ENCODE measurements at places on chromosomes 16 and 17.

DNA sequence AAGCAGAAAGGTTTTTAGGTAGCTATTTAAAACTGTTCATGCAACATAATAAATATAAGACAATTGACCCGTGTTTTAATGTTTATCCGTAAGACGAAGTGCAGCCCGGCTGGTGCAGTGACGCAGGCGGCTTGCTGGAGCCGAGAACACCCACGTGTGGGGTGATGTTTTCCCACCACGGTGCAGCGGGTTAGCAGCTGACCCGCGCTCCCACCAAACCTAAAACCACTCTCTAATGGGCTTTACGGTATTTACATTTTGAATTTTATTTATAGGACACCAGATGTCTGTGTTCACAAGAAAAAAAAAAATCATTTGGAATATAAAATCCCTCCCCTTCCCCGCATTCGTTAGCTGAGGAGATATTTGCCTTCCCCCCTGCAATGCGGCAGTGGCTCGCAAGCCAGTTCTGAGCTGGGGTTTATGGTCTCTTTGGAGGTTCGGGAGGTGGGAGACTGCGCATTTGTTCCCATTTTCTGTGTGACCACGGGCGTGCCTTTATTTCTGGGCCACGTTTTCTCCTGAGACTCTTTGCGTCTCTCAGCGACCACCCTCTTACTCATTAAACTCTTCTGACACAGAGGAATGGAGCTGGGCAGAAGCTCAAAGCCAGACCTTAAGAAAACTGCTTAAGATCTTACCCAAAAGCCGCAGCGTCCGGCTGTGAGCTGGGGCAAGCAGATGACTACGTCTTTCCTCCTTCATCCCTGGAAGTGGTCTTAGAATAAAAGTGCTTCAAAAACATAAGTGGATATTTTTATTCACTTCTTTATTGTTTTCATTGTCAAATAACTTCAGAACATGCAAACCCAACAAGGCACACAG lies 301.1 kb downstream of the IRF8 start:
- DNase-seq = no peak

DNA sequence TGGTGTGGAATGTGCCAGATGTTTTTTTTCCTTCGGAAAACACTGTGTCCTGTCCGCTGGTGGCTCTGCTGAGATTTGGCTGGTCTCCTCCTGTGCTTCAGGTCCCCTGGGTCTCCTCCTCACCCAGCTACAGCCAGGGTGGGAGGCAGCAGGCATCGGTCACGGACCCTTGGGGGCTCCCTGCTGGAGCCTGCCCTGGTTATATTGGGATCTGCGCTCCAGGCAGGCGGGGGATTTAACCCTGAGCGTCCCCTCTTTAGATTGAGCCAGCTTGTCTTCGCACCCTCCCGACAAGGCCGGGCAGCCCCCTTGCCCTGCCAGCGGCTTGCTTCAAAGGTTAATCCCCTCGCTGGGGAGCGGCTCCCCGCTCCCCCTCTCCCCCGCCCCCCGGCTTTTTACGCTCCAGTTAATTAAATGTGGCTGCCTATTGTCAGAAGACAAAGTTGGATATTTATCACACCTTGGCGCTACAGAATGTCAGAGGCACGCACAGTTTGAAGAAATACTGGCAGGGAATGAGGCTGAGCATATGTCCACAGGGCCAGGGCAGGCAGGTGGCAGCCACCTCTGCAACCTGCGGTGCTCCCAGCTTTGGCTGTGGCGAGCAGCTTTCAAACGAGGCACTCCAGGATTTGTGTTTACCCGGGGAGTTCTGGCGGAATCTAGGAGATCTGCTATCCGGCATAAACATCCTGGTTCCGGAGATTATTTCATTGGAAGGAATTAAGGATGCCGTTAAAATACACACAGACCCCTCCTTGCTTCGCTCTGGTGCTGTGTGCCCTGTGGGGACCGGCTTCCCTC lies 38.2 kb upstream of the GSE1 start:
- DNase-seq = no peak

DNA sequence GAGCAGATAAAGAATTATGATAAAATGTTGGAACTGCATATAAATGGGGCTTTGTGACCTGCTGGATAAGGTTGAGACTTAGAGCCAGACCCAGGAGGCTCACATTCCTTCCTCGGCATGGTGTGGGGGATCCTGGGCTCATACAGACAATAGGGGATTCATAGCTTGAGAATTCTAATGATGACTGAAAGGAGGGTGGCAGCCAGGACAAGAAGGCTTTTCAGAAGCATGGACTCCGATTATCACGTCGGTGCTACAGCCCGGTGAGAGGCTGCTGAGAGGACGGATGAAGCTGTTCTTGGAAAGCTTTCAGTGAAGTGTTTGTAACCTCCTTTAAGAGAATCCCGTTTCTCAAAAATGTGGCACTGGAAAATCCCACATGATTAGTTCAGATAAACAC lies 167.2 kb downstream of the ANKFN1 start:
- peak; percentile 67 for DNase-seq

DNA sequence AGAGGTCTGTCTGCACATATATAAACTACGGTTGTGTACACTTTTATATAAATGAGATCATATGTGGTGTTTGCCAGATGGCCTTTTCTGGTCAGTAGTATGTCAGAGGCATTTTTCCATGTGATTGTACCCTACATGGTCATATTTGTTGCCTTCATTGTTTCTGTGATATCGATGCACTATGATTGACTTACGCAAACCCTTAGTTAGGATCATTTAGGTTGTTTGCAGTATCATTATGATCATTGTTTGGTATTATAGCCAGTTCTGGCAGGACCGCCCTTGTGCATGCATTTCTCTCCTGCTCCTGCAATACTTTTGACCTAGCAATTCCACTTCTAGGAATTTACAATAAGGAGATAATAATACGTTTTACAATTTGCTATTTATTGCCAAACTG lies 169.1 kb downstream of the MSI2 start:
- DNase-seq = no peak

- DNase-seq = no peak
Observed at GRCh38 chr16:50627419-50627818, 53.7 kb downstream of the SNX20 start.

DNA sequence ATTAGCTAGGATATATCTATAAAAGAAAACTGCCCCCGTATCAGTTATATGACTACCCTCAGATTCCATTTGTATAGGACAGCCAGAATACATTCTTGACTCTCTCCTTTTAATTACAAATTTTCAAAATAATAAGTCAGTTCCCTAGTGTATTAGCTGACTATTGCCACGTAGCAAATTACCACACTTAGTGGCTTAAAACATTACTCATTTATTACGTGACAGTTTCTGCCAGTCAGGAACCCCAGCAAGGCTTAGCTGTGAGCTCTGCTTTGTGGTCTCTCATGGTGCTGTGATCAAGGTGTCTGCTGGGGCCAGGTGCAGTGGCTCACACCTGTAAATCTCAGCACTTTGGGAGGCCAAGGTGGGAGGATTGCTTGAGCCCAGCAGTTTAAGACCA lies 13.9 kb upstream of the SCNN1B start:
- DNase-seq = no peak

DNA sequence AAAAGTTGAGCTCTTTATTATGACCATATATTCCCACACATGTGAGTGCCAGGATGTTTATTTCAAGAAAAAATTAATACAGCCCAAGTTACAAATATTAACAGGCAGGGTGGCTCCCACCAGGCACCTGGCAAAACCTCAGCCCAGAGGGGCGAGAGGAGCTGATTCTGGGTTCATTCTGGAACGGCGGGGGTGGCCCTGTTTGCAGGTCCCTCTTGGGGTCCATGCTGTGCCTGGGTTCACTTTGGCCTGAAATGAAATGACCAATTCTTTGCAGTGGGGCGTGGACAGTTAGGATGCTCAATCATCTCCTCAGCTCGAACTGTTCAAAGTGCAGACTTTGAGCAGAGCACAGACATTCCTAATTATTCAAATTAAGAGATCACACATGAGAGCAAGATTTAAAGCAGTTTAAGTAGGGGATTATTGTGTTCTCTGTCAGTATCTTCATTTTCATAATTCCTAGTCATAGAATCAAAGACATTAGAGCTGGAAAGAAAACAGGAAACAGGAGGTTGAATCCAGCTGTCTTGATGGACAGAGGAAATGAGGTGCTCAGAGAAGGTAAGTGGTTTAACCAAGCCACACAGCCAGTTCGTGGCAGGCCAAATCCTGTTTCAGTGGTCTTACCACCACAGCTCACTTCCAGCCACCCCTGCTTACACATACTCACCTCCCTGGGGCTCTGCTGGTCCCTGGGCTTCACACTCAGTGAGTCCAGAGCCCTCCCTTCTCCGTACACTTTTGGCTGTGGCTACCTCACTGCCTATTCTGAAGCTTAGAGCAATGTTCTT lies 363.9 kb upstream of the TNRC6C start:
- DNase-seq = peak; percentile 36

DNA sequence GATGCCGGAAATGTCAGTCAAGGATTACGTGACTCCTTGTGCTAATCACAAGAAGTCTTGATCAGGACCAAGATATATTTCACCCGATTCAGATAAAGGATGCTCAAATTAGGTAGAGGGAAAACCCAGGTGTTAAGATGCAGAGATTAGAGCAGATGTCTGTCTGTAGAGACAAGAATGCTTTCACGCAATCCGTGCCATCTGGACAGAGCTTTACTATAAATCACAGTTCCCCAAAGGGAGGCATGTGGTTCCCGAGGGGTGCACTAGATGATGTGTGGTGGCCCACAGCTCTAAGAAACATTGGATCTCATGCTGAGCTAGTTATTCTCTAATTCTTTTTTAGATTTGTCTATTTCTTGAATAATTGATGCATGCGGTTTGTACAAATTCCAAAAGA lies 9.8 kb upstream of the MAP3K14 start:
- no peak for DNase-seq

GRCh38 chr17:40366076-40366860 lies 1.7 kb upstream of the GJD3 start:
- no peak for DNase-seq

DNA sequence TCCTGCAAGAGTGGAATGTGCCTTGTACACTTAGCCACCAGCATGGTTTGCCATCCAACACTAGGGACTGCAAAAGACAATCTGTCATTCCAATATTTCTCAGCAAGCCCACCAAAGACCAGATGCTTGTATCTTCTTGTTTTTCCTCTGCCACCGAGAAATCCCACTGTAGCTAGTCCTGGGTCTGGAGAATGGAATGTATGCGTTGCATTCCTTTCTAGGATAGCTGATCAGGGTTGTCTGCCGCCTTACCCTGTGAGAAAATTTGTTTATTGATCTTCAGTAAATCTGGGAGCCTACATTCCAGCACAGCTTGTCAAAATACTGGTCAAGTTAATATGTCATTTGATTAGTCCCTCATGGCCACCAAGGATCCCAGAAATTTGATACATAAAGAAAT lies 28.1 kb upstream of the ADAMTS18 start:
- no peak for DNase-seq

DNA sequence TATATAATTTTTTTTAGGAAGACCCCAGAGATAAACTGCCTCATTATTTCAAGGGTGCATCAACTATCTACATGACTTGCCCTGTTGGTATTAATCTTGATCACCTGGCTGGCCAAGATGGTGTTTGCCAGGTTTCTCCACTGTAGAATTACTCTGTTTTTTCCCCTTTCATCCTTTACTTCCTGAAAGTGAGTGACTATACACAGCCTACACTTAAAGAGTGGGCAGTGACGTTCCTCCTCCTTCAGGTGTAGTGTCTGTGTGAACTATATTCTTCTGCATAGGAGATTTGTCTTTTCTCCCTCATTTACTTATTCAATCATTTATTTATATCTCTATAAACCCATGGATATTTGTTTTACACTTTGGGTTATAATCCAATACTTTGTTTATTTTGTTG lies 246.7 kb downstream of the IRF8 start:
- DNase-seq = no peak

DNA sequence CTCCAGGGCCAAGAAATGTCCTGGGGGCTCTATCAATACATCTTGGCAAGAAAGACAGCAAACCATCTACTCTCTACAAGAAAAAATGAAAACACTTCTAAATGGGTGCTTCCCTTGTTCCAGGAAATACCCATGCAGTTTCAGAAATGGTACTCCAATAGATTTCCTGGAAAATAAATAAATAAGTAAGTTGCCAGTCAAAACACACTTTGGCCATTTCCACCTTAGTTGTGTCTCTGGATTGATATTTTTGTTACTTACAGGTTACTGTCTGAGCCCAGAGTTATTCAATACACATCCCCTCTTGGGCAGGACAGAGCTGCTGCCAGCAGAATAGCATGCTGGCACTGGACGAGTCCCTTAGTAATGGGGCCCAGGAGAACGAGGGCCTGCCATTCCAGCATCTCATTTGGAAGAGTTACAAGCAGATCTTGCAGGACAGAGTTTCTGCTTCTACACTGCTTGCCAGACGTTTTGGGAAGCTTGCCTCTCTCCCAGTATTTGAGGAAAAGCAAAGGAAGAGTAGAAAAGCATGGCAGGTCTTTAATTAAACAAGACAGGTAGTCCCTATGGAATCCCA lies 100.5 kb downstream of the SMG6 start:
- DNase-seq = no peak

DNA sequence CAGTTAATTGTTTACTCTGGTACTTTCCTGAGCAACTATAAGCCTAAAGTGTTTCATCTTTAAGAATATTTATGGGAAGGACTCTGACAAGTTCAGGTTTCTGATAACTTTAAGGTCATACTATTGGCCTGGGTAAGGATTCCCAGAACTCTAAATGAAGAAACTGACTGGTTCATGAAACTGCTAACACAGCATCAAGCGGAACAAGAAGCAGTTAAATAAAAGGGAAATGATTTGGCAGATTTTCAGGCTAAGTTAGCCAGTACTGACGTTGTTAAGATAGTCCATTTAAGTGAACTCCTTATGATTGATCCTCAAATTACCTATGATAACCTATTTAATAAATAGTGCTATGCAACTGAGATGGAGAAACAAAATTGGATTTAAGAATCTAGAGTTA lies 101.6 kb upstream of the CES5A start:
- no peak for DNase-seq

DNA sequence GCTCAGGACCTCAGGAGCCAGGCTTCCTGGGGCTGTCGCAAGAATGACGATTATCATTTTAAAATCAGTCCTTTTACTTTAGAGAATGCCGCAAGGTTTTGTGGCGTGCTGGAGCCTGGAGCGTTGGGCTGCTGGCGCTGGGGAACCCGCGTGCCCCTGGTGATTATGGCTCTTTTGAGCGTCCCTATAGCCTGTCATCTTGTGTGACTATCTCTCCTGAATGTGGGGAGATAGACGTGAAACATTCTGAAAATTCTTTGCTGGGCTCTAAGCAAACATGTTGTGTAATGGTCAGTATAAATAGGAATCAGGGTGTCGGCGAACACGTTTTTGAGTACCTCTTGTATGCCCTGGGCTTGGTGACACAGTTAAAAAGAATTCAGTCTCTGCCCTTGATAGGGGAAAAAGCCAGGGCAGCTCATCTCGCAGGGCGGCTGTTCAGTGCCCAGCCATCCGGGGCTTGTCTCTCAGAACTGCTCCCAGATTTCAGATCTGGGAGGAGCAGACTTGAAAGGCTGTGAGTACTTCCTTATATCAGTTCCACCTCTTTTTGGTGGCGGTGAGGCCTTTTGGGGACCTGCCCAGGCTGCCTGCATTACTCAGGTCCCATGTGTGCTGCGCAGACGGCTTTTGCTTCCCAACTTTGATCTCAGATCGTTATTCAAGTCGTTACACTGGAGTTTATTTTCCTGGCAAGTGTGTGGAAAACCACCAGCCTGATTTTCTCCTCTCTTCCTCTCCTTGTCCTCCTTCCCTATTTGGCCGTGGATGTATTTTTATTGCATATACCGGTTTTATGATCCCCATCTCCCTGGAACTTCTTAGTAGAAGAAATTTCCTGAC lies 973 bp downstream of the SLC7A6 start:
- no peak for DNase-seq

- DNase-seq = no peak
Observed at GRCh38 chr17:927611-928461, 51.7 kb downstream of the NXN start.

All from ecto neural progenitor cell (in vitro differentiated cells).